ENCODE measurements at places on chromosomes 6 and 20.

- DNase-seq: peak; percentile 88
These were observed 36.8 kb downstream of the YTHDF1 start for GRCh38 chr20:63178889-63179686.

GRCh38 chr6:20056350-20056992, 155.8 kb downstream of the MBOAT1 start:
- DNase-seq: peak; percentile 16

- DNase-seq: no peak
These were observed 40.1 kb downstream of the NUP153 start for GRCh38 chr6:17666646-17667045.

- no peak for DNase-seq
These were observed 40.6 kb upstream of the NFATC2 start for GRCh38 chr20:51583073-51583472.

DNA sequence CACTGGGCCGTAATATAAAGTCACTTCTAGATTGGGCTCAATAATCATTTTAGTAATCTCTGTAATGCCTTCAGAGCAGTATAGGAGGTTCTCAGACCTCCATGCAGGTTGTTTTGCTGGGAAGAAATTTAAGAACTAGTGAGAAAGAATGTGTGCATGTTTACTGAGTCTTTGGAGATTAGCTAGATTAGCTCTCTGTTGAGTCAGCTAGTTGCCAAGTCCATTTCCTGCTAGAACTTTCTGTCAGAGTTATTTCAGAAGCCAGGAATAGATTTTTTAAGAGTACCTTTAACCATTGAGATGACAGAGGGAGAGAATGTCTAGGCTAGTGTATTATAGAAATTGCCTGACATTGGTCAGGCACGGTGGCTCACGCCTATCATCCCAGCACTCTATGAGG, 33.3 kb downstream of the ORC3 start:
- no peak for DNase-seq

- no peak for DNase-seq
These were observed 92.4 kb upstream of the MAFB start for GRCh38 chr20:40781327-40782042.

DNA sequence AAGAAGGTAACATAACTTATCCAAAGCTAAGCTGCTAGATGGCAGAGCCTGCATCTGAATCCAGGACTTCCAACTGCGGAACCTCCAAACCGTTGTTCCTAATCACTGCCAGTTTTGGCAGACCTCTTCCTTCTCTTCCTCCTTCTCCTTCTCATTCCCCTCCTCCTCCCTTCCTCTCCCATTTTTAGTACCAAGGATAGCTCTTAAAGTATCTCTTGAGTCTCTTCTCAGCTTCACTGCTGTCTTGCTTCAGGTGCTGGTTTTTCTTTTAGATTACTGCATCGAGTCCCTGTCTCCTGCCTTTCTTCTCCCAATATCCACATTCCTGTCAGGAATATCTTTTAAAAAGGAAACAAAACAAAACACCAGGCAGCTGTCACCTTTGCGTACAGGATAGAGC, 77.1 kb downstream of the CDYL start:
- no peak for DNase-seq

DNA sequence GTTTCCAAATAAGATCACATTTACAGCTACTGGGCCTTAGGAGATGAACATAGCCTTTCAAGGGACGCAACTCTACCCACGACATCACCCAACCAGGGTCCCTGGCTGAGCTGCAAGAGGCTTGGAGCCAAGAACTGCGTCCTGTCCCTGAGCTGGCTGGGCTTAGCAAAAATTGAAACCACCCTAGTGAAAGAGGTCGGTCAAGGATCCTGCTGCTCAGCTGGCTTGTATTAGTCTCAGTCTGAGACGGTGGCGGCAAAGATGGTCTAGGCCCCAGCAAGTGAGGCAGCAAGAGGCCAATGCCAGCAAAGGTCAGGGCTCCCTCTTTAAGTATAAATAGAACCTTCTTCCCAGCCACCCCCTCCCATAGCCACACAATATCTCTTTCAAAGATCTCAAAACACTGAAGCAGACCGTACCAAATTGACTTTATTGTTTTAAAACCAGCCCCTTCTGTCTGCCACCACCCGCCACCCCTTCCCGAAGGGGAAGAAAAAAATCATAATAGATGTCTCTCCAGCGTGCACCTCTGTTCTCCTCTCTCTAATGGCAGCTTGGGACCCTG, 140.5 kb downstream of the EYA2 start:
- no peak for DNase-seq

- no peak for DNase-seq
These were observed 187.3 kb downstream of the SAMD5 start for GRCh38 chr6:147695819-147696218.

- DNase-seq: peak; percentile 35
These were observed 29.8 kb downstream of the RHAG start for GRCh38 chr6:49606721-49607390.

- DNase-seq: peak; percentile 61
These were observed 38.7 kb downstream of the GNAS start for GRCh38 chr20:58891086-58891717.

DNA sequence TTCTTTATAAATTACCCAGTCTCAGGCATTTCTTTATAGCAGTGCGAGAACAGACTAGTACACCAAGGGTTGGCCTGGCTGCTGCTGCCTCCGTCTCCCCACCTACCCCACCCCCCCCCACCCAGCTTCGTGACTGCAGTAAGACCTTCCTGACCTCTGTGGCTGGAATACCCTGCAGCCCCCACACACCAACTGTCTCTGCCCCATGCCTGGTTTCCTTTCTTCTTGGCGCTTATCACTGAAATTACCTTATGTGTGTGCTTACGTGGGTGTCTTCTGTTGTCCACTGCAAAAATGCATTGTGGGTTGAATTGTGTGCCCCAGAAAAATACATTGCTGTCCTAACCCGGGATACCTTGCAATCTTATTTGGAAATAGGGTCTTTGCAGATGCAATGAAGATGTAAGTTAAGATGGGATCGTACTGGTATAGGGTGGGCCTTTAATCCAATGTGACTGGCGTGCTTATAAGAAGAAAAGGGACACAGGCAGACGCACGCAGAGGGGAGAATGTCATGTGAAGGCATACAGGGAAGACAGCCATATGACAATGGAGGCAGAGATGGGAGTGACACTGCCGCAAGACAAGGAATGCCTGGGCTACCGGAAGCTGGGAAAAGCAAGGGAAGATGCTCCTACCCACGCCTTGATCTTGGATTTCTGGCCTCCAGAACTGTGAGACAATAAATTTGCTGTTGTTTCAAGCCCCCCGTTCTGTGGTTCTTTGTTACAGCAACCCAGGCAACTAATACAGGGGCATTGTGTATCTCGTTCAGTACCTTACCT, 15.4 kb downstream of the SYNJ2 start:
- no peak for DNase-seq

GRCh38 chr6:142469220-142469619, 167.4 kb downstream of the ADGRG6 start:
- DNase-seq: no peak

Measured in GM12891 (cell line).